ENCODE measurements at places on chromosomes 6 and 20. TPM values are rescaled to one million over a fixed set of nuclear protein-coding genes. Genes with fewer than 3 reads are reported as not detected.

Gene MOG
- not detected for total RNA-seq

Gene MROH8
- total RNA-seq: 0.59 TPM

Gene KHDC1L
- not detected for total RNA-seq

Gene PHACTR3
- 7.2 TPM for total RNA-seq

Gene TMC2
- 0.06 TPM for total RNA-seq

Gene RIOK1
- 15.2 TPM for total RNA-seq

Gene POU5F1
- 4.8 TPM for total RNA-seq

Gene TRIM10
- total RNA-seq: 1.1 TPM

Gene SMLR1
- total RNA-seq: not detected

Gene ADGRG6
- total RNA-seq: 54.8 TPM

Gene EIF6
- 148 TPM for total RNA-seq

Gene SLC4A11
- 26.0 TPM for total RNA-seq

Gene TTLL9
- not detected for total RNA-seq

Gene ZGPAT
- total RNA-seq: 44.7 TPM

Gene LY86
- 2.1 TPM for total RNA-seq

Gene CDH26
- total RNA-seq: 10.6 TPM

Measured in lower leg skin (tissue), 4 donors.